ENCODE measurements at places on chromosomes 12 and 14. TPM values are rescaled to one million over a fixed set of nuclear protein-coding genes. Genes with fewer than 3 reads are reported as not detected.
A peak's percentile ranks its signal among the peaks of the same experiment; 100 is the strongest.

DNA sequence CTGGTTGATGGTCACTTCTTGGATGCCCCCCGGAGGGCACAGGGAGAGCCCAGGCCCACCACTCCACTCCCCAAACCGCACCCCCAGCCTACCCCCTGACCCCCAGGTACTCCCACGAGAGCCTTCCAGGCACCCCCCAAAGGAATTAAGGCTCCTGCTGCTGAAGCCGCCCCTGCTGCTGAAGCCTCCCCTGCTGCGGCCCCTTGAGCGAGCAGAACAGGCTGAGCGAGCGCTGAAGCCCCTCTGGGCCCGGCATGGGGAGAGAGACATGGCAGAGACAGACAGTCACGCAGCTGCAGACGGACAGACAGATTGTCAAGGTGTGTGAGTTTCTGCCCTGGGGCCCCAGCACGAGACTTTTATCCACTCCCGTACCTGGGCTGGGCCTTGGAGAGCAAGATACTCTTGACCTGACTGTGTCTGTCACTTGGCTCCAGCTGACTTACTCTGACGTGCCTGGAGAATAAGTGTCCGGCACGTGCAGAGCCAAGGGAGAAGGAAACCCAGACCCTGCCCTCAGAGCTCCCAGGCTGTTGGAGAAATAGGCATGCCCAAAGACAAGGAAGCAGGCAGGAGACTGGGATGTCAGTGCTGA lies at the start of gene KRT78:
Gene KRT78, minus strand, starts transcription at position 334 of the 595 bp plus-strand sequence. Its CDS starts 64 bp downstream, at position 270.
- DNase-seq, result no peak

DNA sequence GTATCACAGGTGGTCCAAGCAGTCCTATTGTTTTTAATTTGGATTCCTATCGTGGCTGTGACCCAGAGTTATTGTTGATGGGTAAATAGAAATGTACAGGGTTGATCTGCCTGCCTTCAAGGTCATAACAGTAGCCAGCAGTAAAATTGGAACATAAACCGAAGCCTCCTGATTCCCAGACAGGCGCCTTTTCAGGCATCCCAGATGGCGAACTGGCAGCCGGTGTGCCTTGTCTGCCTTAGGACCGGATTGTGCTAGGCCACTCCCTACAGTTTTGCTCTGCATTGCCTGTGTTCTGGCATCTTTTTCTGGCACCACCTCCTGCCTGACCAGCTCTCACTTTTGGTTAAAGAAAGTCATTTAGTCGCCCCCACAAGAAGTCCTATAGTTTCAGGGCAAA lies 22.2 kb downstream of the TMEM117 start:
- no peak for DNase-seq

DNA sequence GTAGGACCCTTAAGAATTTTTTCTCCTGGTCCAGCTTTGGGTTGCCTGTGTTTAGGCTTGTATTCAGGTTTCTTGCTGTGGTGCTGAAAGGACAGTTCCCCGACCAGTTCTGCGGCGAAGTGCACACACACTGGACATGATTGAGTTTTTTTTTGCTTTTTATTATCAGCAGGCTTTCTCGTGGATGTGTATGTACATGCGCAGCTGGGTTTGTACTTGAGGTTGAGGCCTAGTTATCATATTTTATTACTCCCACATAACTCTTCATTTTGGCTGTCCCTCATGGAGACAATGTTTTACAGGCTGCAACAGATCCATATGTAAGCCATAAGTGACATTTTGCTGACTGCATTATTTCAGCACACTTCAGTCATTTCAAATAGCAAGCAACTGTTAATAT lies 2.5 kb downstream of the SCN8A start:
- DNase-seq, result peak; percentile 41

The PRPH gene
- 0.99 TPM for polyA plus RNA-seq

- DNase-seq, result no peak
Observed at GRCh38 chr12:55816881-55817344, 611 bp downstream of the SARNP start.

DNA sequence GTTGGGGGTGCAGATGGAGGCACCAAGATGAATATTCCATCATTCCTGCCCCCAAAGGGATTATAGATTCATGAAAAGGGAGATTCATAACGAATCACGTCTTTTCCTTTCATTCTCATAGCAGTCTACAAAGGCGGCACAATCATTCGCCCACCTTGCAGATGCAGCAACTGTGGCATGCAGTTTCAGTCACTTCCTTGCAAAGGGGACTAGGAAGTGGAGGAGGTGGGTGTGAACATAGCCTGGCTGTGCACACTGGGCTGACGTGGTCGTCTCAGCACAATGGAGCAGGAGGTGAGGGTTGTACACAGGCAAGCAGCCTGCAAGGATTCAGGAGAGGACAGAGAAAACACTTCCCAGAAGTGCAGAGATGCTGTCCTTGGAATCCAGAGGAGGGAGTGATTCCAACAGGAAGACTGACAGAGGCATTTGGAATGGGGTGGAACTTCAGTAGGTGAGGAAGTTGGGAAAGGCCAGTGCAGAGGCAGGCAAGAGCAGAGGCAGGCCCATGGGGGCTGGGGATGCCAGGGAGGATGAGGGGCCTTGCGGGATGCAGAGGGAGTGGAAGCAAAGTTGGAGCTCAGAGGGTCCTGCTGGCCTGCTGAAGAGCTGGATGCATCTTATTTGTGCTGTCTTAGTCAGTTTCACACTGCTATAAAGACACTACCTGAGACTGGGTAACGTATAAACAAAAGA lies 21.9 kb upstream of the PPP2R5C start:
- DNase-seq, result no peak

DNA sequence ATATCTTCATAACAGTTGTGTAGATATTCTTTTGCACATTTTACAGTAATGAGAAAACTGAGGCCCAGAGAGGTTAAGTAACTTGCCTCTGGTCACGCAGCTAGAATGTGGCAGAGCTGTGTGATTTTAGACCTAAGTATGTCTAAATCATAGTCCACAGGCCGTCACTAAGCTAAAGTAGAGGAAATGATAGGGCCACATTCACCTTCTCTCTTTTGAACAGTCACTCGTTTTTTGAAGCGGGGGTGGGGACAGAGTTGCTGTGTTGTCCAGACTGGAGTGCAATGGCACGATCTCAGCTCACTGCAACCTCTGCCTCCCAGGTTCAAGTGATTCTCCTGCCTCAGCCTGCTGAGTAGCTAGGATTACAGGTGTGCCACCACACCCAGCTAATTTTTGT lies 68.5 kb downstream of the RASSF3 start:
- DNase-seq, result no peak

The DCN gene
- 416 TPM for polyA plus RNA-seq

GRCh38 chr12:20004952-20005351 lies 363.4 kb upstream of the PDE3A start:
- no peak for DNase-seq

DNA sequence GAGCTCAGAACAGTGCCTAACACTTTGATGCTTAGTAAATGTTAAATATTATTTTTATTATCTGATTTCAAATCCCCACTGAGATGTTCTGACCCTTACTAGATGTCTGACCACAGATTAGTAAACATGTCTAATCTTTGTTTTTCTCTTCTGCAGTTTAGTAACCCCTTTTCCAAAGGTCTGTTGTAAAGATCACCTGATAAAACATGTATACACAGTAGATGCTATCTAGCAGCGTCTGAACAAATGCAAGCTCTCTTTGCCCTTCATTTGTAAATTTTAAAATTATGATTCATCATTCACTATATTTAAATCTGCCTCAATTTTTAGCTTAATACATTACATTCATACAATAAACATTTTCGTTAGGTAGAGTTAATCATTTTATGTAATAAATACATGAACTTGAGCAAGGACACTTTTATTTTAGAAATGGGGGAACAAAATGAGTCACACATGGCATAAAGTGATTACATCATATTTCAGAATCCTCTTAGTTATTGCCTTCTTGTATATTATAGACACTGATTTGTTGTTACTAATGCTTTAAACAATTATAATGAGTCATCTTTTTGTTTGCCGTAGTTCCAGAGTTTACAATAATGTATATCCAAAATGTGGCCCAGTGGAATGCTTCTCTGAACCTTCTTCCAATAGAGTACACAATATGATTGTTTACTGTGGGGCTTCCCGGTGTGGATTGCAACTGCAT lies 1.7 kb upstream of the OR4K5 start:
- no peak for DNase-seq

GRCh38 chr12:100699209-100699608 lies 95.4 kb upstream of the ANO4 start:
- DNase-seq, result no peak

DNA sequence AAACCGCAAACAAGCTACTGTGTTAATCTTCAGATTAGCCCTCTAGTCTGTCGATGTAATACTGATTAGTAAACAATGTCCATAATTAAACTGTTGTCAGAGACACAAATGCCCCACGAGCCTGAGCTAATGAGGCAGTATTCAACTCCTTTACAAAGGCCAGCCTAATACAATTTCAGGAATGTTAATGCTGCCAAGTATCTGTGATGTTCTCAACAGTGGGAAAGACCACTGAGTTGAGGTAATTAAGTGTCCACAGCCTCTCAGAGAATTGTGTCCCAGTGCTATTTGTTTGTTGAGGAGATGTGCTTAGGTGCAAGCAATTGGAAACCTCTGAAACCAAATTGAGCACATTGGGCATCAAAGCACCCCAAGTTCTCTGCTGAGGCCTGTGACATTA lies 139.4 kb upstream of the CDKN3 start:
- no peak for DNase-seq

Data from left renal cortex interstitium (tissue), 4 donors.